ENCODE measurements at places on chromosomes 5 and 9. TPM values are rescaled to one million over a fixed set of nuclear protein-coding genes. Genes with fewer than 3 reads are reported as not detected.

Gene SLC45A2
- total RNA-seq: not detected

Gene LCN12
- not detected for total RNA-seq

DNA sequence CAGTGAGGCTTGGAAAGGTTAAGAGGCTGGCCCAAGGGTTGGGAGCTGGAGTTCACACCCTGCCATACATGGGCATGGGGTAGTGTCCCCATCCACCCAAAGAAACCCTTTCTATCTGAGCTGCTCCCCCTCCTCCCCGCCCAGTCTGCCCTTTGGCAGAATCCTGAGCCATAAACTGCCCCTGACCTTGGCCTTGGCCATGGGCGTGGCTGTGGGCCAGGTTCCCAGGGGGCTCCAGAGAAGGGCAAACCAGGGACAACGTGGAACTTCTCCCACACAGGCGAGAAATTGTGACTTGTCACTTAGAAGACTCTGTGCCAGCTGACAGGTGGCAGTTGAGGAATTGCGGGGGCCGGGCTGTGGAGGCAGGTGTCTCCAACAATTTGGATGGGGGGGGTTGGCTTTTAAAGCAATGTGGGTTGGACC, 4.8 kb downstream of the FAM78A start:
- peaks cover 12% of the 10 kb centered on the region for H3K4me1 ChIP-seq
- H3K27ac ChIP-seq: no peak overlapping the region
- no peak overlapping the region for H3K4me3 ChIP-seq

Gene SPINK5
- not detected for total RNA-seq

Gene HAVCR1
- not detected for total RNA-seq

Gene ARL14EPL
- not detected for total RNA-seq

DNA sequence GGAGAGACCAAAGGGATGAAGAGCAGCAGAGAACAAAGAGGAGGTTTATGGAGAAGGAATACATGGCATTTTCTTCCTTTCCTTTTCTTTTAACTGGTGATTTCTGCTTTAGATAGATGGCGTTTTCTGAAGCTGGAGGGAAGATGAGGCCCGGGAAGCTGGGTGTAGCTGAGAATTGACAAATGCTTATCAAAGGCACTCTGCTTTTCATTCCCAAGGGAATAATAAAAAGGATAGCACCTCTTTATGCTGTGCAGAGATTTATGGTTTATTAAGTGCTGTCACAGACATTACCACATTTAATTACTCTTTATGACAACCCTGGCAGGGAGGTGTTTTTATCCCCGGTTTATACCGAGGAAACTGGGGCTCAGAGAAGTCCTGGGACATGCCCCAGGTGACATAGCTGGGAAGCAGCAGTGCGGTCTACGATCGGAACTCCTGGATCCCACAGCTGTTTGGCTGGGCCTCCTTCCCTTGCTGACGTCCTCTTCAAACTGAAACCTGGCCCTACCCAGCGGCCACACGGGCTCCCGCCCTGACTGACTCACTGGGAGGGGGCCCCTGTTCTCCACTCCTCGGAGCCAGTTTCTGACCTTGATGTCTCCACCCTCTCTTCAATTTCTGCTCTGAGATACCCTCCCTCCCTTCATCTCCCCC, 8.2 kb upstream of the EPB41L4B start:
- DNase-seq: peak; percentile 86
- no peak overlapping the region for H3K4me3 ChIP-seq
- peak overlapping the region; percentile 81 for H3K27ac ChIP-seq
- H3K36me3 ChIP-seq: no peaks in the 10 kb centered on the region
- H3K27me3 ChIP-seq: no peaks in the 10 kb centered on the region
- H3K4me1 ChIP-seq: peaks cover 14% of the 10 kb centered on the region

- no peak overlapping the region for H3K4me3 ChIP-seq
- peaks cover 8% of the 10 kb centered on the region for H3K4me1 ChIP-seq
- no peaks in the 10 kb centered on the region for H3K36me3 ChIP-seq
Measured at GRCh38 chr5:5271786-5272321, 131.7 kb downstream of the ADAMTS16 start.

DNA sequence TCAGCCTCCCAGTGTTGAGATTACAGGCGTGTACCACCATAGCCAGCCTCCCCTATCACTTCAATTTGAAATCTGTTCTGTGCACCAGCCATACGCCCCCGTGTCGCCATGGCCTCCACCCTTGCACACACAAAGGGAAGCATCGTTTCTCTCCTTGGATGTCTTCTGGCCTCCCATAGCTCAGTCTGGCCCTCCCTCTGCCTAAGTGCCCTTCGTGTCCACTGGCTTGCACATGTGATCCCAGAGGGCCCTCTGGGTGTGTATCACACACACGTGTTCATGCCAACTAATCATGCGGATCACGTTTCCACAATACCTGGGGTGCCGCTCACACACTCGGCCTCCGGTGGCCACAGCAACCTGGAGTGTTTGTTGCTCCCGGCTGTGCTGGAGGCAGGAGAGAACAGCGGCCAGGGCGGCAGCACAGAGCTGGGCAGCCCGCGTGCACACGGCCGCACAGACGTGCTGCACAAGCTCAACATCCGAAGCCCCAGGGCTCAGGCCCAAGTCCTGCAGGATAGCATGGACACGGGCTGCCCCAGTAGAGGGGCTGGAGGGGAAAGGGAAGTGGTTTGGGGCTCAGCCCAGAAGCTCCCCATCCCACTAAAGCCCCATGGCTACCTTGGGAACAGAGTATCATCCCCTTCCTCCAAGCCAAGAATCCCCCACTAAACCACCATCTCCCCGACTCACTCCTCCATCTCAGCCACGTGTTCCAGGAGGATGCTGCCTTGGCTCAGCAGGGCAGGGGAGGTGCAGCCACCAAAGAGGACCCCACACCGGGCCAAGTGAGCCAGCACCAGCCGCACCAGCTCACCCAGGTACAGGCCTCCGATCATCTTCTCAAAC, 10.9 kb downstream of the HK3 start:
- H3K4me3 ChIP-seq: no peak overlapping the region
- H3K36me3 ChIP-seq: no peaks in the 10 kb centered on the region
- H3K27ac ChIP-seq: no peak overlapping the region
- DNase-seq: no peak

Gene TMOD1
- 67.6 TPM for total RNA-seq

DNA sequence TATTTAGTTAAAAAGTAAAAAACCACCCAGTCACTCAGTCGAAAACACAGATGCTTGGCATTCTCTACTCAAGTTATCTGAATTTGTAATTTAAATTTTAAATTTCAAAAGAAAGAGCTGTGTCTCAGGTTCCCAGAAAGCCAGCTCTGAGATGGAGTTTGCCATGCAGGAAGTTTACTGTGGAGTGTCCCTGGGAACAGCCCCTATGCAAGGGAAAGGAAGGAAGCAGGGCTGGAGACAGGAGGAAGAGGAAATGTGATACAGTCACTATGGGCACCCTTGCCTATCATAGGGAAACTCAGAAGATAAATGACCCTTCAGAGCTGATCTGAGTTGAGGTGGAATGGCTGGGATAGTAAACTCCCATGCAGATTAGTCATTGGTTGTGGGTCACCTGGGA, 408.8 kb upstream of the ACTBL2 start:
- no peak overlapping the region for H3K4me3 ChIP-seq
- no peak overlapping the region for H3K27ac ChIP-seq
- no peak for DNase-seq
- no peaks in the 10 kb centered on the region for H3K36me3 ChIP-seq
- no peaks in the 10 kb centered on the region for H3K27me3 ChIP-seq
- H3K4me1 ChIP-seq: no peaks in the 10 kb centered on the region

- no peak overlapping the region for H3K27ac ChIP-seq
- no peaks in the 10 kb centered on the region for H3K27me3 ChIP-seq
- H3K36me3 ChIP-seq: no peaks in the 10 kb centered on the region
- no peak overlapping the region for H3K4me3 ChIP-seq
- H3K4me1 ChIP-seq: no peaks in the 10 kb centered on the region
Measured at GRCh38 chr9:21015129-21015815, 16.2 kb downstream of the HACD4 start.

DNA sequence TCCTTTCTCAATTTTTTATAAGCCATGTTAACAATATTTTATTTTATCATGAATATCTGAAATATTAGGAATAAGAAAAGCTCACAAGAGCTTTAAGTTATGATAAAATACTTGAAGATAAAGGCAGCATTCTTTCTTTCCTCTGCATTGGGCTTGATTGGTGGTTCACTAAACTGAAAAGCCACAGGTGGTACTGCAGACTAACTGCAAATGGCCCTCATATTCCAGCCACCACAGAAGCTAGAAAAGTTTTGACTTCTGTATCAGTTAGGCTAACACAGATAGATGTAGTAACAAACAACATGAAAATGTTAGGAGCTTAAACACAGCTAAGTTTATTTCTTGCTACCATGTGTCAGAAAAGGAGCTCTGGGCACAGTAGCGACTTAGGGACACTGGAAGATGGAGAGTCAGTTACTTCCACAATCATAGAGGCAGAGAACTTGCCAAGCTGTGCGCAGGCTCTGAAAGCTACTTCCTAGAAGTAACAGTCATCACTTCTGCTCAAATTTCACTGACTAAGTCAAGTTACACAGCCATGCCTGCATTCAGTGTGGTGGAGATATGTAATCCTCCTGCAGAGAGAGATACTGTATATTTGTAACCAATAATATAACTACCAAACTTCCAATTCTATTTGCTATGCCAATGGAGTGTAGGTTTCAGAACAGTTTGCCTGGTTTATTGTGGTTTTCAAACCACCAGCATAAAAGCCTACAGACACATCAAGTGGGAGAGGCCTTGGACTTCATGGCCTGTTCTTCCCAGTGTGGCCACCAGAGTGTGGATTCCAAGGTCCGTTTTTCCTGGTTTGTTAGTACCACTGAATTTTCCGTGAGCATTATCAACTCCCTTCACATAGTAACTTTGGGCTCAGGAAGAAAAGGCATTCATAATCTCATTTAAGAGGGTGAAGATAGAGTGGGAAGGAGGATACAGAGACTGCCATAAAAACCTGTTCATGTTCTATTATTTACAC, 268.3 kb downstream of the PJA2 start:
- no peak overlapping the region for H3K27ac ChIP-seq
- DNase-seq: no peak
- H3K4me3 ChIP-seq: no peak overlapping the region
- no peaks in the 10 kb centered on the region for H3K4me1 ChIP-seq

Gene OR1Q1
- total RNA-seq: not detected

Gene C7
- total RNA-seq: 3,016 TPM

Gene BARHL1
- total RNA-seq: not detected

DNA sequence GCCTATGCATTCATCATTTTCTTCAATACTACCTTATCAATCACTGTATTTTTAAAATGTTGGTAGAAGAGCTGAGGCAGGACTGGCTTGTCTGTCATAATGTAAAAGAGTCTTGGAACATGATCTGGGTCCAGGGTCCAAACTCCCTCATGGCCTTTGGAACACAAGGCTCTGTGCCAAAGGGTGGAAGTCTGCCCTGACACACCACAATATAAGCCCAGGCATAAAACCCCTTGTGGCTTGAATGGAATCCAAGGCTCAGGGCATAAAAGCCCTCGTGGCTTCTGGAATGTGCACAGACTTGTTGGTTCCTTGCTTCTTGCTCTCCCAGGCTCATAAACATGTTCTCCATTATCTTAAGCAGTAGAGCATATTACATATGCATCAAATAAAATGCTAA, 48.0 kb downstream of the GABRB2 start:
- no peak for DNase-seq
- H3K27me3 ChIP-seq: no peaks in the 10 kb centered on the region
- no peaks in the 10 kb centered on the region for H3K36me3 ChIP-seq
- no peak overlapping the region for H3K4me3 ChIP-seq

Gene OBP2B
- total RNA-seq: not detected

GRCh38 chr9:2307480-2307879, 292.3 kb downstream of the SMARCA2 start:
- no peak overlapping the region for H3K4me3 ChIP-seq
- no peak overlapping the region for H3K27ac ChIP-seq
- H3K27me3 ChIP-seq: no peaks in the 10 kb centered on the region
- DNase-seq: no peak
- no peaks in the 10 kb centered on the region for H3K36me3 ChIP-seq
